CD8-positive, alpha-beta memory T cell (primary cell): ENCODE measurements at places on chromosomes 5 and 9. TPM values are rescaled to one million over a fixed set of nuclear protein-coding genes. Genes with fewer than 3 reads are reported as not detected.

DNA sequence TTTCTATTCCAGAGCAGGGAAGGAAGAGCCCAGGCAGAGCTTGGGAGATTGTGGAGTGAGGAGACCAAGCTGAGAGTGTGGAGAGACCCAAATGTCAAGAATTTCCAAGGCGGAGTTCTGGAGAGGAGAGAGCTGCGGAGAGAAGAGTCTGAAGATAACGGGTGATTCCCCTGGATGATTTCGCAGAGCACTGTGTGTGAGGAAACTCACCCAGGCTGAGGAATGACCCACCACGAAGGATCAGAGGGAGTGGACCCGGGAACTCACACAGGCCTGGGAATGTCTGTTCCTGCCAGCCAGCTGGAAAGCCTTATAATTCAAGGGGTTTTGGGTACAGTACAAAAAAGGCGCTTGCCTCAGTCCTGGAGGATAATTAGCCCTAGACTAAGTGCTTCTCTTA, 94.2 kb downstream of the WNK2 start:
- no peak for DNase-seq

DNA sequence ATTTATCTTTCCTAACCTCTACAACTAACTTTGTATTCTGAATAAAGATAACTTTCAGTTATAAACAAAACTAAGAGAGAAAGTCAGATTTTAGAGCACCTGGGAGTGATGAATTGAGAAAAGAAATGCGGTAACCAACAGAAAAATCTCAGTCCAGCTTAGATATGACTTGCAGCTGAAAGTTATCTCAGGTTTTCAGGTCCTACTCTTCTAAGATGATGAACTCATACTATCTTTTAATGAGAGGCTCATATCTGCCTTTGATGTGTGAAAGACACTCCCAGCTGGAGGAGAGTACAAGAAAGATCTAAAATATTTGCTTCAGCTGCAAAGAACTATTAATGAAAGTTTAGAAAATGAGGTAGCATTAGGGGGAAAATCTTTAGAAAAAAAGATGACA, 190.5 kb downstream of the DENND1A start:
- no peak for DNase-seq

DNA sequence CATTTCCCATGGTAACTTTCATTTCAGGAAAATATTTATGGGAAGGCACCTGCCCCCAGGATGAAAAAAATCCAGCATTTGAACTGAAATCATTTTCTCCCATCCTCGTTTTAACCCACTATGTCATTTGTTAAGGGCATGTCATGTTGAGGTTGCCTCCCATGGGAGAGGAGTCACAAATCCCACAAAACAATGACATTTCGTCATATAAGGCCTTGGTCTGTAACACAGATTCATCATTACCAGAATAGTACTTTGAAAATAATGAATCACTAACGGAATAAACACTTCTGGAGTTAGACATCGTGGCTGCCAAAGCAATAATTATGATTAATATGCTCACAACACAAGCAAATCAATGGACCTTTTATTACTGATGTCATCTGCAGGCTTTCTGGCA, 274.1 kb downstream of the NDUFS4 start:
- no peak for DNase-seq

DNA sequence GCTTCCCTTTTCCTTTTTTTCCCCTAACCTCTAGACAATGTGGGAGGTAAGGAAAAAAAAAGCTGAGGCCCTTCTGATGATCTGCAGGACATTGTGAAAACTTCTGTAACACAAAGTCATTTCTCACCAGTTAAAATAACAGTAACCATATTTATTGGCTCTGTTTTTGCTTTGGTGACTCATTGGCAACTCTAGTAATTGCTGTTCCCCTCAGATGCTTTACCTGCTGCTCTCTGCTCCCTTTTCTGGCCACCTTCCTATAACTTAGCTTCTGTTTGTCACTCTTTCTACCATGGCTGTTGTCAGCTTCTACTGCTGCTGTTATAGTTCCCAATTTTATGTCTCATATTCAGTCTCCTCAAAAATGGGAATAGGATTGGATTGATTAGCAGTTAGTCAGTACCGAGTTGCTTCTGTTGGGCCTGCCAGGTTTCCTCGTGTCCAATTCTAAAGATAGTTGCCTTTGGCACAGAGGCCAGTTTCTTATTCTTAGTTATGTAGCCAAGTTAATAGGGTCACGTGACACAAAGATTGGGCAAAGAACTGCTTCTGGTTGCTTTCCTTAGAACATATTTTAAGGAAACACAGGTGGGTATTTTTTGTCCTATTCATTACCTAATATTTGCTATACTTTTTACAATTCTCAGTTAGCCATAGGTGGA, 16.8 kb downstream of the SCAMP1 start:
- DNase-seq, result no peak

- no peak for DNase-seq
Measured at GRCh38 chr9:132426639-132427414, 16.8 kb downstream of the CFAP77 start.

- DNase-seq, result peak; percentile 89
Measured at GRCh38 chr5:177592010-177592834, at the start of gene TMED9. TSS of gene TMED9 (plus strand) at chr5:177592203. CDS start at chr5:177592215, 12 bp downstream.

DNA sequence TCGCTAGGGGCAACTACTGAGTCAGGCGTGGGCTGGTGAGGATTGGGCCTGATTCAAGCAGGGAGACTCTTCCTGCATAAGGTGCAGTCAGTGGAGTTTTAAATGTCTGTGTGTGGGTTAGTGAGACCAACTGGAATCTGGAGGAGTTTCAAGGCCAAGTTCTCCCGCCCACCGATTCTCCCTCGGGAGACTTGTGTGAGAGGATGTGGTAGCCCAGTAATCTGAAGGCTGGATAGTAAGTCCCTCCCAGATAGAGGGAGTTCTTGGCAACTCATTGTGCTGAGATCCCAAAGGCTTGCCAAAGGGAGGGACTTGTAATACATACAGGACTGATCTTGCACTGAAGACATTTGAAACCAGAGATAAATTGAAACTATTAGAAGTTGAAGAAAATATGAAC, 51.8 kb downstream of the WDR36 start:
- DNase-seq, result no peak

GRCh38 chr5:125564317-125564975, 818.0 kb upstream of the ZNF608 start:
- DNase-seq, result no peak

DNA sequence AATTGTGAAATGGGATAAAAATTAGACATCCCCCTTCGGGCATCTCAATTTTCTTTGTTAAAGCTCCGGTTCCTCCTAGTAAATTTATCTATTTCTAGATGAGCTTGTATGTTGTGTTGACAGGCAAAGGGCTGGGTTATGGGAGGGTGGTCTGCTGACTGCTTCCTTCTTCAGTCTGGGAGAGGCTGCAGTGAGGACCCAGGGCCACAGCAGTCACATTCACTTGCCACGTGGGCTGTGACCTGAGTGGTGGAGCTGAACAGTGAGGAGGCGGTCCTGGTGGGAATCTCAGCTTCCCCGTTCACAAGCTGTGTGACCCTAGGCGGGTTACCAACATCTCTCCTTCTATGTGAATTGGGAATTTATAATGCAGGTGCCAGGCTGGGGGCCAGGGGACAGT, 57.5 kb upstream of the RXRA start:
- DNase-seq, result no peak

DNA sequence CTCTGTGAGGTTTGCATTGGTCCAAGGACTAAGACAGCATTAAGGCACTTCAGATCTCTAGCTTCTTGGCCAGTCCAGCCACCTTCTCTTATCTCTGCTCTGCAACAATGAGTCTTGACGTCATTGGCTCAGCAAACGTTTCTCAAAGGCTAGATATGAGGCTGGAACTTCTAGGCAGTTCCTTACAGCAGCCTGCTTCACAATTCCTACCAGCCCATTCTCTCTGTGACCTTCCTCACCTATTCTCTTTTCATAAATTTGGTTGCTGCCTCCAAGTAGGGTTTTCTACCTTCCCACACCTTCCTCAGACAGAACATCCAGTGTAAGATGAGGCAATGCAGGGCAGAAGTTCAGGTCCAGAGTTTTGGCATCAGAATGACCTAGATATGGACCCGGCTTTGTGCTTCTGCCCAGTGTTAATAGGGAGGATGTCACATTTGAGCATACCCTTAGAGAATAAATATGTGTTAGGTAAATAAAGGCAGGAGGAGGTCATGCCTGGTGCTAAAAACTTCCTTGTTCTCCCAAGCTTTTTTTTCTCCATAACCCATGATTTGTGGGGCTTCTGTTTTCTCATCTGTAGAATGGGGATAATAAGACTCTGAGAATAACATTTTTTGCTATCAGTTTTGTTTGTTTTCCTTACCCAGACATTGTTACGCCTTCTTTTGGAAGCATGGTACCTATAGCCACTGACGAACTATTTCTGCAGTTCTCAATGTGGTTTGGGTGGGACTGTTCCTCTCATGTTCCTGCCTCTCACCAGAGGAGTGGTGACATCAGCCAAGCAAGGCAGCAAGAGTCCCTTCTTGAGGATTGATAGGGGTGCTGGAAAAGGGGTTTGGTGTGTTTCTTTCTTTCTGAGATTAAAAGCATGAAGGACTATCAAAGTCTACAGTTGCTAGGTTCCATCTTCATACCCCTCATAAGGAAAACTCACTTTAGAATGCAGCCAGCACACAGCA, 220.6 kb upstream of the TRIM32 start:
- no peak for DNase-seq

GRCh38 chr5:17118631-17119030, 98.8 kb upstream of the BASP1 start:
- no peak for DNase-seq

GRCh38 chr5:125210242-125210947, 464.0 kb upstream of the ZNF608 start:
- no peak for DNase-seq

- DNase-seq, result no peak
Measured at GRCh38 chr5:180839227-180839626, 21.8 kb downstream of the ZFP62 start.

- DNase-seq, result no peak
Measured at GRCh38 chr5:172956936-172957335, 2.3 kb upstream of the RPL26L1 start.

DNA sequence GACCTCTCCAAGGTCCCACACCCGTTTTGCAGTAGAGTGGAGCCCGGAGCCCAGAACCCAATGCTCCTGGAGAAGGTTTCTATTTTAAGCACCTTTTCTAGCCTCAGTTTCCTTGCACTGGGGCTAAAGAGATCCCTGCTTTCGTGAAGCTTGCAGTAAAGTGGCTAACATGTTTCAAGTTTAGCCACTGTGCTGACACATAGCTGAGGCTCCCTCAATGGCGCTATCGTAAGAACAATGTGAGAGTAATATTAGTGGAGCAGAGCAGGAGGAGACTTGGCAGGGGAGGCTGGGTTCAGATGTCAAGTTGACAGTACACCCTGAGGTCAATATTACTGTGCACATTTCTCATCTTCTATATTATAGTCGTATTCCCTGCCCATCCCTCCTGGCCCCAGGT, 7.9 kb downstream of the CTXN3 start:
- DNase-seq, result no peak

- DNase-seq, result no peak
Measured at GRCh38 chr5:119385536-119386128, 29.8 kb downstream of the TNFAIP8 start.

GRCh38 chr9:94563548-94563947, 8.7 kb downstream of the PCAT7 start:
- DNase-seq, result no peak

GRCh38 chr9:17926246-17926645, 347.4 kb downstream of the SH3GL2 start:
- no peak for DNase-seq

GRCh38 chr5:175478008-175478383, 364 bp upstream of the SFXN1 start:
- no peak for DNase-seq

DNA sequence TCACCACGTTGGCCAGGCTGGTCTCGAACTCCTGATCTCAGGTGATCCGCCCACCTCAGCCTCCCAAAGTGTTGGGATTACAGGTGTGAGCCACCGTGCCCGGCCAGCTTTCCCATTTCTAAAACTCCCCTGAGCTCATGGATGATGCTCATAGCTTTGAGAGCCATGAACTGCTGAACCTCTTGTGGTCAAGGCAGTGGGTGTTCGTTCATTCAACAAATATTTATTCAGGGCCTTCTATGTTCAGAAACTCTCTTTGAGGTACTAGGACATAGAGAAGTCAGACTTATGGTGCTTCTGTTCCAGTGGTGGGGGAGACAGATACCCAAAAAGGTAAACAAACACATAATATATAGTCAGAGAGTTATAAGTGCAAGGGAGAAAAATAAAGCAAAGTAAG, 2.7 kb downstream of the BSPRY start:
- no peak for DNase-seq

DNA sequence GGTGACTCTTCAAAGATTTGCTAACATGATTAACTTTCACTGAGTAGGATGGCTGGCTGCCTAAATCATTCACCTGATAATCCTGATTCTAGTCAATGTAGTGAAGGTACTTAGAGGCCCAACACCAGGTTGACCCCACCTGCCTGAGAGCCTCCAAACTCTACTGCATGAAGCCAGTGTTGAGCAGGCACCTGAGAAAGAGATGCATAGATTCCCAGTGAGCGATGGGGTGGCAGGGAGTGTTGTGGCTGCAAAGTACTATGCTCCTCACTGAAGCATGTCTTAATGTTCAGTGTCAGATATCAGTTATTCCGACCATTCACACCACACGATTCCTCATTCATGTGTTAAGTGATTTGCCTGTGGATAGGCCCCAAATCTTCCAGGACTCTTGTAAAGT, 804.4 kb downstream of the TLE4 start:
- no peak for DNase-seq

GRCh38 chr5:119578937-119579336, 50.4 kb upstream of the FAM170A start:
- DNase-seq, result no peak

DNA sequence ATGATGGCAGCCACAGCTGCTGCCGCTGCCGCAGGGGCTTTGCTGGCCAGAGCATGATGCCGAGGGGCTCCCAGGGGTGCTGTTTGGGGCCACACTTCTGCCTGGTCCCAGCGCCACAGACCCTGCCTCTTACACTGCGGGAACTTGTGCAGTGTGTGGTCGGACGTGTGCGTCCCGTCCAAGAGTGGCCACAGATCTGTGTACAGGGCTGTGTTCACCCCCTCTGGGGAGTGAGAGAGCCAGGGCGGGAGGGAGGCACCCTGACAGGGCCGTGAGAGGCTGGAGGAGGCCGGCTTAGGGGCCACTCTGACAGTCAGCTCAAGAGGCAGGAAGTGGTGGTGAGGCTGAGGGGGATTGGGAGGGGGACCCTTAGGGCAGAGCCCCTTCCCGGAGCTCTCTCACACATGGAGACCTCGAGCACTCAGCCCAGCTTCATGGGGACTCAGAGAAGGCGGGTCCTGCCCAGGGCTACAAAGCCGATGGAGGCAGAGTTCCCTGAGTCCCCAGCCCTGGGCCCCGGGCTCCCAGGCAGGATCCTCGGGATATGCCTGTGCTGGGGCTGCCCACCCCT, 13.1 kb upstream of the CARD19 start:
- no peak for DNase-seq

TMEM250 gene
- 50.2 TPM for total RNA-seq

FUBP3 gene
- total RNA-seq, result 49.9 TPM

CDKN2B-AS1 gene
- total RNA-seq, result 0.58 TPM

PFN3 gene
- not detected for total RNA-seq

PCDHGA8 gene
- total RNA-seq, result 0.04 TPM

MAN1B1 gene
- 31.9 TPM for total RNA-seq

ANKRD31 gene
- total RNA-seq, result 0.64 TPM

FIBCD1 gene
- not detected for total RNA-seq
